ENCODE measurements at places on chromosomes 2 and 18.

DNA sequence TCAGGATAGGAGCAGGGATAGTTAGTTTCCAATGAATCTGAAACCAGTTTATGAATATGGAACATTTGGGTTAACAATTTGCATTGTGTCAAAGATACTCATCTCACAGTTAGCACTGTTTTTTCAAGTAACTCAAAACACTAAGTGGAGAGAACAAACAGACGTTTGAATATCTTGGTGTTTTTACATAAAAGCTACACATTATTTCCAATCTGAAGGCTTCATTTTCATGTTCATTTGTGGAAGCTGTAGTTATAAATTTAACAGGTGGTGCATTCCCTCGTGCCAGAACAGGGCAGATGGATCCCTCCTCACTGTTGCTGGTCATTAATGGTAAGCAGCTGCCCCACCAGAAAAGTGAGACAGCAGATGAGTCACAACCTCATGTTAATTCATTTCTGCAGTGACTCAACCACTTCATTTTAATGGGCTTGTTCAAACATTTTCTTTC, 286.9 kb downstream of the TMX3 start:
- peak; percentile 85 for DNase-seq

- DNase-seq, result peak; percentile 38
These were observed 672.8 kb upstream of the ID2 start for GRCh38 chr2:8009010-8009597.

- DNase-seq, result peak; percentile 33
These were observed 685.1 kb upstream of the SLC8A1 start for GRCh38 chr2:41137031-41137430.

DNA sequence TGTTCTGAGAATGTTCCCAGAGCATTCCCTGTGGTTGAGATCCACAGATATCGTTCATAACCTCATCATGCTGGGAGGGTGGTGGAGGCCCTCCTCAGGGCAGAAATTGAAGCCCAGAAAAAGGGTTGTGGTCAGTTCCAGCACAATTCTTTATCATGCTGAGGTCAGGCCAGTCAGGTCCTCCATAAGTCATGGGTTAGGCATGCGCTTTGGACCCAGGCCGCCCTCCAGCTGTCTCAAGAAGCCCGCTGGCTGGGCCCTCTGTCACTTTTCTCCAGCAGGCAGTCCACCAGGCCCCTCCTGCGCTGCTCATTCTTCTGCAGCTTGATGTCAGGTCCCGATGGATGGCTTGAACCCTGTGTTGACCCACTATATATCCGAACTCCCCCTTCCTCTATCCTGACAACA, 151.1 kb upstream of the NT5C1B start:
- peak; percentile 54 for DNase-seq

Measured in cardiac fibroblast (primary cell).